ENCODE measurements at places on chromosomes 4 and X.

DNA sequence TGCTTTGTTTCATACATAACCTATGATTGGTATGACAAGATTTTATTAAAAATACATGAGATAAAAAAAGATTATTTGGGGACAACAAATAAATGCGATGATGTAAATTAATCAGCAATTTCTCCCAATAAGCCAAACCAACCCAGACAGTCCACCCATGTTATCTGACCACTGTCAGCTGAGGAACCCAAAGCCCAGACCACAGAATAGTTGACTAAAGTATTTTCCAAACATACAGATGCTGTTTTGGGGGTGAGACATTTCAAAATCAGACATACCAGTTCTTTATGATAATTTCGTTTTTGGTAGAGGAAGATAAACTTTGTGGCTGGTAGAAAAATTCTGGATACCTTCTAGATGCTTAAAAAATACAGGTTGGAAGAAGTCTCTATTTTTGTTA is 650.8 kb upstream of the FAM241A start:
- no peak for DNase-seq

DNA sequence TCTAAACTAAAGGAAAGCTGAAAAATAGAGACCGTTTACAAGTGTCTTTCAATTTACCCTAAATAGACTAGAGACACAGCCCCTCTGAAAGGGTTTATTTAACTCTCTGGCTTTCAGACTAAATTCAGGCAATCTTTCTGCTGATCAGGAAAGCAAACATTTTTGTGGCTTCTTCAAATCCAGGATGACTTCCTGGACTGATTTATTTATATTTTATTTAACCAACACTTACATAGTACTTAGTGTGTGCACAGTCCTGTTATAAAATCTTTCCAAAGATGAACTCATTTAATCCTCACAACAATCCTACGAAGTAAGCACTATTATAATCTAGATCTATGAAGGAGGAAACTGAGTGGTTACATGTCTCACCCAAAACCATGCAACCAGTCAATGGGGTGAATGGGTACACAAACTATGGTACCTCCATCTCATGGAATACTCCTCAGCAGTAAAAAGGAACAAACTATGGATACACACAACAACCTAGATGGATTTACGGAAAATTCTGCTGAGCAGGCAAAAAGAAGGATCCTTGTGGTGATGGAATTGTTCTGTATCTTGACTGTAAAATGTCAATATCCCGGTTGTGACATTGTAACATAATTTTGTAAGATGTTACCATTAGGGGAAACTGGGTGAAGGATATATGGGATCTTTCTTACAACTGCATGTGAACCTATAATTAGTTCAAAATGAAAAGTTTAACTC is 64.1 kb upstream of the MAMLD1 start:
- DNase-seq, result no peak

DNA sequence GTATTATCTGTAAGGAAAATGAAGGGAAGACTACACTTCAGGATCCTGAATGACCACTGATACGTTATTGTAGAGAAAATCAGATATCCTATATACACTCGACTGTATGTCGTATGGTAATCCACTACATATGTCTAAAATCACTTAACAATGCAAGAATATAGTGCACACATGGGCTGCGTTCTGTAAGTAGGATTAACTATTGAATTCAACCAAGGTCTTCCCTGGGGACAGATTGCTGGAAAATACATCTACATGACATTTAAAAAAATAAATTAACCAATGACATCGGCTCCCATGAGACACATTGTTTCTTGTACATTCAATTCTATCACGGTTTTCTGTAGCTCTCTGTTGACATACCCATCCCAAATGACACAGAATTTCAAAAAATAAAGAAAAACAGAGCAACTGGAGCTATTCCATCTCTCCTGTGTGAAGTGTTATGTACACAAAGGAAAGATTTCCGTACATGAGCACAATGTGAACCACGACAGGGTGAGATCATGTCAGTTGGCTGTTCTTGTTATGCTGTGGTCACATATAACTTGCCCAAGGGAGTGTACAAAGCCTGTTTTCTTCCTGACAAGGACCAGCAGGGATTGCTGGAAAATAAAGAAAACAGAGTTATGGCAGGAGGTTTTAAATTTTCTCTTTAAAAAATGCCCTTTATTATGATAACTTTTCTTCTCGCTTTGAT is 6.1 kb downstream of the ENOX2 start:
- no peak for DNase-seq

DNA sequence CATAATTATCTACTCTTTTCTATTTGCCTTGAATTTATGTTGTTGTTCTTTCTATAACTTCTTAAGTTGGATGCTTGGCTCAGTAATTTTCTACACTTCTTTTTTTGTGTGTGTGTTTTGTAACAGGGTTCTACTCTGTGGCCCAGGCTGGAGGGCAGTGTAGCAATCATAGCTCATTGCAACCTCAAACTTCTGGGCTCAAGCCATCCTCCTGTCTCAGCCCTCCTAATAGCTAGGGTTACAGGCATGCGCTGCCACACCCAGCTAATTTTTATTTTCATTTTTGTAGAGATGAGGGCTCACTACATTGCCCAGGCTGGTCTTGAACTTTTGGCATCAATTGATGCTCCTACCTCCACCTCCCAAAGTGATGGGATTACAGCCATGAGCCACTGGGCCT is 20.7 kb upstream of the UCHL1 start:
- no peak for DNase-seq

GRCh38 chrX:149527705-149528104 is 13.1 kb upstream of the EOLA1 start:
- peak; percentile 13 for DNase-seq
